ENCODE measurements at places on chromosomes 7 and 10. TPM values are rescaled to one million over a fixed set of nuclear protein-coding genes. Genes with fewer than 3 reads are reported as not detected.

GRCh38 chr7:130153211-130153908 is 51.8 kb downstream of the TMEM209 start:
- H3K4me3 ChIP-seq, result no peak overlapping the region
- no peak for DNase-seq
- H3K4me1 ChIP-seq, result no peaks in the 10 kb centered on the region
- H3K36me3 ChIP-seq, result peaks cover 10% of the 10 kb centered on the region

DNA sequence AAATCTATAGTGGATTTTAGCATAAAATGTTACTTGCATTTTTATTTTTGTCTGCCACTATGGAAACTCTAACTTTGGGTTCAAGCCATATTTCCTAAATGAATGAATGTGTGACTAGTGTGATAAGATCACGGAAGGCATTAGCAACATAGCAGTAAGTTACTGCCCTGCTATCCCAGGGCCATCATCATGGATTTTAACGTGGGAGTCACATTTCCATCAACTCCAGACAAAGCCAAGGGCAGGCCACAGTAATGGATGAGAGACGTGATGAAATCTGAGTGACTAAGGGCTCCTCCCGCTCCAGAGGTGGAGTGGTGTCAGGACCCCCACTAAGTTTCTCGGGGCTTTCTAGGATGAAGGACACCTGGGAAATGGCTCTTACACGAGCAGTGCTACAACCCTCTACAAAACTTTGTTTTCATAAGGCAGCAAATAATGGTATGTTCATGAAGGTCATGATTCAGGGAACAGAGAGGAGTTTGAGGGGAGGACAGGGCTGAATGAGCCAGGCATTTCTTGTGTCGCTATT is 34.3 kb downstream of the C10orf120 start:
- H3K36me3 ChIP-seq, result no peaks in the 10 kb centered on the region
- peaks cover 16% of the 10 kb centered on the region for H3K27me3 ChIP-seq
- DNase-seq, result no peak
- H3K4me3 ChIP-seq, result no peak overlapping the region

- H3K36me3 ChIP-seq, result no peaks in the 10 kb centered on the region
- no peak overlapping the region for H3K27ac ChIP-seq
- DNase-seq, result no peak
- peaks cover 1% of the 10 kb centered on the region for H3K4me1 ChIP-seq
Measured at GRCh38 chr10:128326251-128326650, 200.0 kb upstream of the MKI67 start.

DNA sequence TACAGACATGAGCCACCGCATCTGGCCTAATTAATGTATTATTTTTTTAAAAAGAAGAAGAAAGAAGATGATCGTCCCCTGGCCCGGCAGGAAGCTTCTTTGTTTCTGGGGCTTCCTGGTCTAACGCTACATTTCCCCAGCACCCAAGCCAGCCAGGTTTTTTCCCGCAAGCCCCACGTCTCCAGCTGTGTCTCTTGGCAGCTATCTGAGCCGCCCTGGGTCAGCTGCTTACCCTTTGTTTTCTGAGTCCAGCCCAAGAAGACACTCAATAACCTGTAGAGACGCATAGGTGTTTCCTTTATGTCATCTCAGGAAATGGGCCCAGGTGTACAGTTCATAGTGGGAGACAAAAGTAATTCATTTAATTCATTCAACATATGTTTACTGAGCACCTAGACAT is 110.2 kb downstream of the MTPAP start:
- no peak overlapping the region for H3K4me3 ChIP-seq
- no peaks in the 10 kb centered on the region for H3K36me3 ChIP-seq
- peaks cover 12% of the 10 kb centered on the region for H3K27me3 ChIP-seq

GRCh38 chr7:95687759-95688343 is 84.5 kb upstream of the DYNC1I1 start:
- no peaks in the 10 kb centered on the region for H3K27me3 ChIP-seq
- no peak overlapping the region for H3K27ac ChIP-seq
- no peaks in the 10 kb centered on the region for H3K36me3 ChIP-seq
- H3K4me1 ChIP-seq, result no peaks in the 10 kb centered on the region
- no peak for DNase-seq

DNA sequence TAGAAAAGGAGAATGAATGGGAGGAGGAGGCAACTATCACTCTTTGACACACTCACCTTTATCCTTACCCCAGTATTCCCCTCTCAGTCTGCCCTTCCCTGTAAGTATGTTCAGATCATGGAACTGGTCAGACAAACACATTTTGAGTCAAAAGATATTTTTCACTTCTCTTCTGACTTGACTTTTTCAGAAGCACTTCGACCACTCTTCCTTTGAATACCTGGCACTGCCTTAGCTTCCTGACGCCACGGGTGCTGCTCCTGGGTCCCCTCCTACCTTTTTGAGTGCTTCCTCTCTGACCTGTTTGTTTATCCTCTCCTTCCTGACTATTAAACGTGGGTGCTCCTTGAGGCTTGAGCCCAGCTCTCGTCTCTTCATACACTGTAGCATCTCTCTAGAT is 19.8 kb upstream of the C10orf67 start:
- no peak for DNase-seq
- peak overlapping the region; percentile 94 for H3K27ac ChIP-seq
- no peaks in the 10 kb centered on the region for H3K27me3 ChIP-seq
- H3K4me1 ChIP-seq, result peaks cover 60% of the 10 kb centered on the region
- no peak overlapping the region for H3K4me3 ChIP-seq
- no peaks in the 10 kb centered on the region for H3K36me3 ChIP-seq

GRCh38 chr10:77936697-77937567 is 10.4 kb upstream of the DLG5 start:
- DNase-seq, result no peak
- H3K4me3 ChIP-seq, result no peak overlapping the region
- no peak overlapping the region for H3K27ac ChIP-seq
- H3K27me3 ChIP-seq, result peaks cover 7% of the 10 kb centered on the region

GRCh38 chr10:11017000-11017569 is 587 bp upstream of the CELF2 start:
- H3K27ac ChIP-seq, result no peak overlapping the region
- no peaks in the 10 kb centered on the region for H3K36me3 ChIP-seq
- H3K27me3 ChIP-seq, result peaks cover 63% of the 10 kb centered on the region
- H3K4me1 ChIP-seq, result peaks cover 2% of the 10 kb centered on the region
- DNase-seq, result no peak

- peaks cover 2% of the 10 kb centered on the region for H3K4me1 ChIP-seq
- DNase-seq, result no peak
- no peaks in the 10 kb centered on the region for H3K27me3 ChIP-seq
- H3K36me3 ChIP-seq, result no peaks in the 10 kb centered on the region
Measured at GRCh38 chr10:105953861-105954260, 1210.6 kb downstream of the SORCS1 start.

DNA sequence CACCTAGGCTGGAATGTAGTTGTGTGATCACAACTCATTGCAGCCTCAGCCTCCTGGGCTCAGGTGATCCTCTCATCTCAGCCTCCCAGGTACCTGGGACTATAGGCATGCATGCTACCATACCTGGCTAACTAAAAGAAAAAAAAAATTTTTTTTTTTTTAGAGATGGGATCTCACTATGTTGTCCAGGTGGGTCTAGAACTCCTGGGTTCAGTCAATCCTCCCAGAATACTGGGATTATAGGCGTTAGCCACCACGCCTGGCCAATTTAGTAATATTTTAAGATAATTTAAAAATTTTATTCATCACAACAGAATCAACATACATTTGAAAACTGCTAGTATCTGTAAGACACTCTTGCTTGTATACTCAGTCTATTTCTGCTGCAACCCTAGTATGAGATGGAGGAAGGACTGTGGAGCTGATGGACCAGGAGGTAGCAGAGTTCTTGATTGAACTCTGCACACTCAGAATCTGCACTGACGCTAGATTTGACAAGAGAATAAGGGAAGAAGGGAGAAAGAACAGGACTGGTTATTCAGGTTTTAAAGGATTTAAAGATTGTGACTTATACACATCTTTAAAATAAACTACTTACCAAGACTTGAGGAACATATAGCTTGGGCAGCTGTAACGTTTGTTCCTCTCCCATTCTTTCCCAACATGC is 57.6 kb downstream of the VCL start:
- H3K4me3 ChIP-seq, result no peak overlapping the region
- DNase-seq, result no peak
- H3K4me1 ChIP-seq, result peaks cover 14% of the 10 kb centered on the region
- H3K36me3 ChIP-seq, result no peaks in the 10 kb centered on the region
- H3K27me3 ChIP-seq, result no peaks in the 10 kb centered on the region
- no peak overlapping the region for H3K27ac ChIP-seq

Gene ECHDC3
- 0.65 TPM for total RNA-seq

- H3K27ac ChIP-seq, result no peak overlapping the region
- H3K4me3 ChIP-seq, result no peak overlapping the region
- H3K36me3 ChIP-seq, result no peaks in the 10 kb centered on the region
- no peak for DNase-seq
- peaks cover 24% of the 10 kb centered on the region for H3K27me3 ChIP-seq
- H3K4me1 ChIP-seq, result no peaks in the 10 kb centered on the region
Measured at GRCh38 chr7:93575555-93576399, 1.3 kb upstream of the CALCR start.

DNA sequence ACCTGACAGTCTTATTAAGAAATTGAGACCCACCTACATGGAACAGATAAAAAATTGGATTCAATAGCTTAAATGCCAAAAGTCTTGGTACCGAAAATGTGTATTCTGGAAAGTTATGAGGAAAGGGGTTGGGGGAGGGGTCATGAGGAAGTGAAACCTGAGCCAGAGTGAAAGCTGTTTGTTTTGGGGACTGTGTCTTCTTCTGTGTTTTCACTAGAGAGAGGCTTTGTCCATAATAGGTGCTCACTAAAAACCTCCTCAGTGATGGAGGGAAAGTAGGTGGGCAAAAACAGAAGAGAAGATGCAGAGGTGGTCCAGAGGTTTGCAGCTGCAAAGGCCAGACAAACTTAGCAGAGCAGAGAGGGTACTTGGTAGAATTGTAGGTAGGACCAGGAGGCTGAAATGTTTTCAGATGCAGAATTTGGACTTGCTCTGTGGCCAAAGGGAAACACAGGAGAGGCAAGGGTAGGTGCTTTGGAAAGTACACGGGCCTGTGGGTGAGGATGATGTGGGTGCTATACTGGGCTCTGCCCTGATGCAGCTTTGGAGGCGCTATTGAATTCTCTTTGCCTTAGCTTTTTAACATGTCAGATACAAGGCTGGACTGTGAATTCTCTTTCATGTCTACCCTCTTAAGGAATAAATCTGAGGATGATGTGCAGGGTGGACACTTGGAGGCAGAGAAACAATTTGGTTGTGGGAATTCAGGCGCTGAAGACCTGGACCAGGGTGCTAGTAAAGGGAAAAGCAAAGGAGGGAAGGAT is 254.6 kb downstream of the PTEN start:
- H3K27ac ChIP-seq, result no peak overlapping the region
- peaks cover 30% of the 10 kb centered on the region for H3K4me1 ChIP-seq
- no peak for DNase-seq
- no peaks in the 10 kb centered on the region for H3K36me3 ChIP-seq
- H3K4me3 ChIP-seq, result no peak overlapping the region

- peak overlapping the region; percentile 97 for H3K27ac ChIP-seq
- peak; percentile 42 for DNase-seq
- no peaks in the 10 kb centered on the region for H3K27me3 ChIP-seq
- peaks cover 6% of the 10 kb centered on the region for H3K36me3 ChIP-seq
- H3K4me1 ChIP-seq, result peaks cover 50% of the 10 kb centered on the region
Measured at GRCh38 chr7:23106057-23106822, 655 bp downstream of the KLHL7 start.

GRCh38 chr10:126037946-126038345 is 141.6 kb downstream of the FANK1 start:
- H3K4me3 ChIP-seq, result no peak overlapping the region
- DNase-seq, result no peak
- no peaks in the 10 kb centered on the region for H3K36me3 ChIP-seq
- peaks cover 31% of the 10 kb centered on the region for H3K4me1 ChIP-seq

Gene SFRP4
- total RNA-seq, result not detected

DNA sequence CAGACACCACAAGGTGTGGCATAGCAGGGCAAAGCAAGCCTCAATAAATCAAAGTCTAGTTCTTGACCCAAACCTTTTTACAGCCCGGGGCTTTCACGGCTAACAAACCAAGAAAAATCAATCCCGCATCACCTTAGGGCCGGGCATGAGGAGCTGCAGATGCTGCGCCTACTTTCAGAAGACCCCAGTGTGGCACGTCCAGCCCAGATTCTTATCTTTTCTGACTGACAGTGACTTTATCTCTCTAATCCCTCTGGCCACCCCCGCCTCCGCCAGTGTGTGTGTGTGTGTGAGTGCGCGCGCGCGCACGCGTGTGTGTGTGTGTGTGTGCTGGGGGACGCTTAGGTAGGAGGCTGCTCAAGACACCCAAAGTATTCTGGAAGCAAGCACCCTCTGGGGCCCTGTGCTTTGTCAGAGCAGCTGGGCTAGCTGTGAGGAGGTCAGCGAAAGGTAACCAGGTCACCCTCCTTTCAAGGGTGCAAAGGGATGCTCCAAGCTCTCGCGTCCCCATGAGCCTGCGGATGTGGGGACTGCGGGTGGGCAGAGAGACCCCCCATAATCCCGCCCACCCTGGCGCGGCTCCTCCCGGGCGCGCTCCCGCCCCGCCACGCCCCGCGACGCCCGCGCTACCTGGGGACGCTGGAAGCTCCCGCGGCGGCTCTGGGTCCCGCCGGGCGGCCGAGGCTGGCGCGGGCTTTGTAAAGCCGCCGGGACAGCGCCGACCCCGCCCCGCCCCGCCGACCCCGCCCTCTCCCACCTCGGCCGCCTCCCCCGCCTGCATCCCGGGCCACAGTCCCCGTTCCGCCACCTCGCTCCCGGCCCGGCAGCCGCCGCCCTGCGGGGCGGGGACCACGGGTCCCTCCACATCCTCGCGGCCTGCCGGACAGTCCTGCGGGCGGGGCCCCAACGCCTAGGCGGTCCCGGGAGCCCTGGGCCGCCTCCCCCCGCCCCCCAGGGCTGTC is 57.1 kb upstream of the RHOBTB1 start:
- no peak overlapping the region for H3K4me3 ChIP-seq
- H3K27me3 ChIP-seq, result peaks cover 24% of the 10 kb centered on the region
- H3K36me3 ChIP-seq, result no peaks in the 10 kb centered on the region
- peak; percentile 54 for DNase-seq

DNA sequence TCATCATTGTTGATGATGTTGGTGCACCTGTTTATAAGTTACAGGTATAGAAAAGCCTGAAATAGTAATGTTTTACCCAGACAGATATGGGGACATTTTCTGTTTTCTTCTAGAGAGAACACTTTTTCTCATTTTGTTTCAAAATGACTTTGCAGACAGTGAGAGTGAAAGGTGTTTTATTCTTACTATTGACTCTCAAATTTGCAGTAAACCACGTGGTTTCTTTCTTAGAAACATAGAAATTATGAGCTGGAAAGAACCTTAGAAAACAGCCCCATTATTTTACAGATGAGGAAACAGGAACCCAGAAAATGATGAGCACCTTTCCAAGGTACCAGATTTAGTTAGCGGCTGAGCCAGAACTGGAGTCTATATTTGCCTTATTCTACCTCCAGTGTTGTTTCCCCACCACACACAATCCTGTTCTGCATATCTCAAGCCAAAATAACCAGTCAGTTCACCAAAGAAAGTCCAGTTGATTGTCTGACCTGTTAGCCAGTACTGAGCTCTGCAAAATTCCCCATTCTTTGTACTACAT is 138.9 kb upstream of the AHR start:
- no peak for DNase-seq
- no peaks in the 10 kb centered on the region for H3K36me3 ChIP-seq
- H3K4me3 ChIP-seq, result no peak overlapping the region
- no peaks in the 10 kb centered on the region for H3K27me3 ChIP-seq
- H3K27ac ChIP-seq, result no peak overlapping the region
- peaks cover 1% of the 10 kb centered on the region for H3K4me1 ChIP-seq

GRCh38 chr7:113891828-113892227 is 27.0 kb downstream of the PPP1R3A start:
- H3K36me3 ChIP-seq, result no peaks in the 10 kb centered on the region
- no peak for DNase-seq

Gene CLCN1
- not detected for total RNA-seq

- DNase-seq, result no peak
- H3K27ac ChIP-seq, result no peak overlapping the region
- H3K27me3 ChIP-seq, result peaks cover 18% of the 10 kb centered on the region
- peaks cover 13% of the 10 kb centered on the region for H3K36me3 ChIP-seq
- H3K4me1 ChIP-seq, result peaks cover 3% of the 10 kb centered on the region
- no peak overlapping the region for H3K4me3 ChIP-seq
Measured at GRCh38 chr7:155188821-155189581, 108.7 kb upstream of the INSIG1 start.

Gene SLC13A4
- total RNA-seq, result not detected
